ENCODE measurements at places on chromosomes 7 and 10.

- DNase-seq = no peak
Observed at GRCh38 chr10:61108915-61109314, 164.9 kb upstream of the RHOBTB1 start.

DNA sequence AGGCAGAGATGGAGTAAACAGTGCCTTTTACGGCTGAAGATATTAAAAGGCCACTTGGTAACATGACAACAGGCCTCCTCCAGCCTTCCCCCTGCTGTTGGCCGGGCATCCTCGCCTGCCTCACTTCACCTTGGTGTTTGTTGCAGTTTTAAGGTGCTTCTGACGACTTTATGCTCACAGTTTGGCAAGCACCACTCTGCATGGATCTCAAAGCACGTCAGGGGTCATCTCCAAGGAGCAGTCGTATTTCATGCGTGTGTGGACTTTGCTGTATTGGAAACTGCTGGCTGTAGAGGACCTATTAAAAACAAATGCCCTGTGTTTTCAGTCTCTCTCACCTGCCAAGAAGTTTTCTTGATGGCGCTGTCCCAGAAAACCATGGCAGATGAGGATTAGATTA is 483.1 kb downstream of the RPS24 start:
- DNase-seq = no peak

DNA sequence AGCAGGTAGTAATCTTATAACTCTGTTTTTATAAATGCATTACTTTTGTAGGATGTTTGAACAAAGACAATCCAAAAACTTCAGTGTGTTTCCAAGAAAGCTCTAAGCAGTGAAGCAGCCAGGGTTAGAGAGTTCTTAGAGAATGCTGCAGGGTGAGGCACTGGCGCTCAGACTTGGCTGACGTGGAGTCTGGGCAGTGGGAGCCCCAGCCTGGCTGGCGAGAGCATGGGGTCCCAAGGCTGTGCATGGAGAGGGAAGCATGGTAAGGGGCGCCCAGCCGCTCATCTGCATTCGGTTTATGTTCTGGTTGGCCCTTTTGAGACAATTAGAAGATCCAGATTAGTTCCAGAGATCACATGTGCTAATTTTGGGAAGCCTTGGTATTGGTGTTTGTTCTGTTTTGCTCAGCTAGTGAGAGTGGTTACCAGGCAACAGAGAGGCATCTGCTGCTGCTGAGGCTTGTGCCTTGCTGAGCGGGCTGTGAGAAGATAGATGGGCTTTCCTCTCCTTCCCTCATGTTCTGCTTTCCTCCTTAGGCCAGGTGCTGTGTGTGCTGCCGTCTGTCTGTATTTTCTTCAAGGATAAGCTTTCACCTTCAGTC is 10.3 kb downstream of the SUN1 start:
- DNase-seq = no peak

DNA sequence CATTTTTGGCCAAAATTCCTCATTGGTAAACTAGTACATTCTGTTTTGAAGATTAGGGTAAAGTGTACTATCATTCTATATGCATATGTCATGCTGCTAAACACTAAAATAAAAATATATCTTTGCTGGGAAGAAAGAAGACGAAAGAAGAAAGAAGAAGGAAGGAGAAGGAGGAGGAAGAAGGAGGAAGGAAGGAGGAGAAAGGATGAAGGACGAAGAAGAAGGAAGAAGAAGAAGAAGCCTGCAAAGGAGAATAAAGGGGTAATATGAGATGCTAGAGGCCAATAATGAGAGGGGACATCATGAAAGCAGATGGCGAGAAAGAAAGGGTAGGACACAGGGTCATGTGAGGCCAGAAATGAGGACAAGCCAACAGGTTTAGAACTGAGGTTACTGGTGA is 8.0 kb downstream of the SLC25A13 start:
- no peak for DNase-seq
